ENCODE measurements at places on chromosomes 4 and X. TPM values are rescaled to one million over a fixed set of nuclear protein-coding genes. Genes with fewer than 3 reads are reported as not detected.

GRCh38 chr4:163121689-163122088 is 45.0 kb downstream of the NAF1 start:
- no peak for ATAC-seq

DNA sequence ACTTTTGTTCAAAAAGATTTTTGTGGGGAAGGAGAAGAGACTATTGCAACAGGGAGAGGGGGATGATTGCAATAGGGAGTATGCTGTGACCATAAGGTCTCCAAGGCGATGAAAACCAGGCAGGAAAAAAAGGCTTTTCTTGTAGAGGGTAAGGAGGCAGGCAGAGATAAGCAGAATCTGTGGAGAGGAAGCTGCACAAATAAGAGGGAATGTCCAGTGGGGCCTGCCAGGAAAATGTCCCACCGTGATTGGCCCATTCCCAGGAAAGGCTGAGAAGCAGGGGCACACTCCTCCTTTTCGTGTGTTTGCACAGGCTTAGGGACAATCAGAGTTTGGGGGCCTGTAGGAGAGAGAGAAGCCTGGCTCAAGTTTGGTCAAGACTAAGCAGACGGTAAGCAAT is 29.1 kb downstream of the SPACA5 start:
- ATAC-seq, result no peak

Gene CLDN22
- 0.54 TPM for total RNA-seq

Gene KIF4A
- 15.1 TPM for total RNA-seq
